ENCODE measurements at places on chromosomes 3 and 15. TPM values are rescaled to one million over a fixed set of nuclear protein-coding genes. Genes with fewer than 3 reads are reported as not detected.

Gene RBP2
- not detected for total RNA-seq

Gene MEF2A
- total RNA-seq: 22.5 TPM

Gene SPTBN5
- 0.17 TPM for total RNA-seq

Gene SST
- not detected for total RNA-seq

Gene CEP97
- 10.1 TPM for total RNA-seq

Gene RAB6B
- total RNA-seq: 0.52 TPM

Gene CSPG4
- 42.1 TPM for total RNA-seq

Gene AGBL1
- not detected for total RNA-seq

Gene SUSD5
- 5.7 TPM for total RNA-seq

Gene ARNT2
- 1.3 TPM for total RNA-seq

Gene LRRC2
- under 0.01 TPM for total RNA-seq

Gene OSBPL10
- 5.0 TPM for total RNA-seq

Gene MEIS2
- total RNA-seq: 42.6 TPM

Gene FGF7
- total RNA-seq: 393 TPM

Gene CCRL2
- 0.16 TPM for total RNA-seq

Gene CACNA1D
- 0.32 TPM for total RNA-seq

Gene ADCY5
- total RNA-seq: 0.16 TPM

Gene C3orf85
- total RNA-seq: not detected

Gene GNAT1
- not detected for total RNA-seq

Gene FILIP1L
- total RNA-seq: 7.6 TPM

Gene CORO2B
- 10.1 TPM for total RNA-seq

Gene AADACL2
- total RNA-seq: not detected

Gene ROPN1
- not detected for total RNA-seq

Gene CLSTN2
- total RNA-seq: 0.09 TPM

Gene IL20RB
- 2.3 TPM for total RNA-seq

Gene BCHE
- 10.4 TPM for total RNA-seq

Gene LIPH
- total RNA-seq: under 0.01 TPM

Gene RASA2
- total RNA-seq: 5.1 TPM

Gene TIGIT
- total RNA-seq: not detected

Gene ZPLD1
- under 0.01 TPM for total RNA-seq

Gene HYAL2
- total RNA-seq: 62.7 TPM

Gene TNFSF10
- 9.2 TPM for total RNA-seq

Gene MORC1
- not detected for total RNA-seq

Gene DISP2
- total RNA-seq: 0.16 TPM
